ENCODE measurements at places on chromosomes 5 and 9. TPM values are rescaled to one million over a fixed set of nuclear protein-coding genes. Genes with fewer than 3 reads are reported as not detected.

DNA sequence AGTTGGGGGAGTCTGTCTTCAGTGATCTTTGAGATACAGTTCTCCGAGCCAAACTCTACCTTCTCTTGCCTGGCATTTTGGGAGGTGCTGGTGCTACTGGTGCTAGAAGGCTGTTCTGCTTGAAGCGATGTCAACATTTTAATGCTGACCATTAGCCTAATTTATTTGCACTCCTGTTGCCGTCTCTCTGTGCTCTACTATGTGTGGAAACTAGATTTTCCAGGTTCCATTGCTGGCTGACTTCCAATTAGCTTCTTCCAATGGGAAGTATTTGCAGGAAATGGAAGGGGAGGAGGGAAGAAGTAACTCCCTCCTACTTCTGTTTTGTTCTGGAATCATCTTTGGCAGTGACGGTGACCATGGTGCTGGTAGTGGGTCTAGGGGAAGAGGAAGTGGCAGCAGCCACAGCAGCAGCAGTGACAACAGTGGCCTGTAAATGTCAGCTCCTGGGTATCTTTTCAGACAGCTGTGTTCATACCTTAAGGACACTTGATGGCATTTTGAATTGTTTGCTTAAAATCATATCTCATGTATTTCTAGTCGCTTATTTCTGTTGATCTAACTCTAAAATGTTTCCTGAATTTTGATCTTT, 7.9 kb downstream of the TXNDC8 start:
- DNase-seq, result no peak

The ANKH gene
- total RNA-seq, result 45.2 TPM

GRCh38 chr9:99590410-99590809, 231.3 kb upstream of the NR4A3 start:
- DNase-seq, result no peak

The USP20 gene
- 11.4 TPM for total RNA-seq

The PCDHAC2 gene
- 6.3 TPM for total RNA-seq

DNA sequence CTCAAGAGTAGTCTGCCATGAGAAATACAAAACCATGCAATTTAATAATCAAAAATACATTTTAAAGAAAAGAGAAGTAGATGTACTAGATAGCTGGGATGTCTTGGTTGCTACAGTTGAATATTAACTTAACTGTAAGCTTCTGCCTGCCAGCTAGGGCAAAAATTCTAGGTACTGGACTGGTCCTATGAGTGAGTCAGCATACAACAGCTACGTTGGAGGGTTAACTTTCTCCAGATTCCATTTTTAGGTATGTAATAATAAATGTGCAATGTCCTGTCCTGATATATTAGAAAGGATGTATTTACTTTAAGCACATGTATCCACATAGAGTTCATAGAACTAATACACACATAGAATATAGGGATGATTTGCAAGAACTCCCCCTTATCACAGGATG, 230.1 kb downstream of the CAAP1 start:
- DNase-seq, result no peak

The RELL2 gene
- total RNA-seq, result 7.3 TPM

The AQP7 gene
- total RNA-seq, result 0.33 TPM

GRCh38 chr5:132110930-132111329, 37.3 kb downstream of the CSF2 start:
- DNase-seq, result no peak

The TAF11L7 gene
- not detected for total RNA-seq

The RALGPS1 gene
- 66.9 TPM for total RNA-seq

DNA sequence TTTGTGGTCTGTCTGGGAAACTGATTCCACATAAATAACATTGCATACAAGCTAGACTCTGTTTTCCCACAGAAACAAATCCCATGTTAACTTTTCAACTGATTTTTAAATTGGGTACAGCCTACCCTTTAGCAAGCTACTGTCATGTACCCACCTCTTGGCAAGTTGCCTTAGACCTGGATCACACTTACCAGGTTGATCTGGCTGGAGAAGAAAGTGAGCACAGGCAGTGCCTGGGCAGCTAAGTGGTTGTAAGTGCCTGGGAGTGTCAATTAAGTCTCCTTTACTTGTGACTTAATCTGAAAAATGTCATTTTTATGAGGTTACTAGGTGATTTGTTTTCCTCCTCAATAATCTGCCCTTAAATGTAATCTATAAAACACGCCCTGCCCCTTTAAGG, 336.4 kb downstream of the ARL15 start:
- no peak for DNase-seq

DNA sequence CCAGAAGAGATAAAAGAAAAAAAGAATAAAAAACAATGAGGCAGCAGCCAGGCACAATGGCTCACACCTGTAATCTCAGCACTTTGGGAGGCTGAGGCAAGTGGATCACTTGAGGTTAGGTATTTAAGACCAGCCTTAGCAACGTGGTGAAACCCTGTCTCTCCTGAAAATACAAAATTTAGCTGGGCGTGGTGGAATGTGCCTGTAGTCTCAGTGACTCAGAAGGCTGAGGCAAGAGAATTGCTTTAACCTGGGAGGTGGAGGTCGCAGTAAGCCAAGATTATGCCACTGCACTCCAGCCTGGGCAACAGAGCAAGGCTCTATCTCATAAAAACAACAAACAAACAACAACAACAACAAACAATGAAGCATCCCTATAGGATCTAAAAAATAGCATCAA, 121.5 kb downstream of the HMHB1 start:
- DNase-seq, result no peak

The RGS3 gene
- 54.9 TPM for total RNA-seq

DNA sequence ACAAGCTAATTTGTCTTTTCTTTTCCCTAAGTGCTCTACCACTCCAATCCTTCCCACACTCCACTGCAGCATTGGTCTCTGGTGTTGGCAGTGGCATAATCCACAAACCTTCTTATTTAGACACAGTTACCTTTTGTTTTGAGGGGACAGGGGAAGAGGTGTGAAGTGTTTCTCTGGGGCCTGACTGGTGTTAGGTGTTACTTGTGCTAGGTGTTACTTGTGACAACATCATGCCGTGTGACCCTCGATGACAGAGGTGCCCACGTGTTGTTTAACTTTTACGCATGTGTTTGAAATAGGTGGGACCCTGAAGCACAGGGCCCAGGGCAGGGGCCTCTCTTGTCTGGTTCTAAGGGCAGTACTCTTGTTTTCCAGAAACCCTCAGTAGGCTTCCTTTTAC, 70.5 kb upstream of the SPRY4 start:
- DNase-seq, result no peak

The LHFPL2 gene
- 76.4 TPM for total RNA-seq
